Activated CD4-positive, alpha-beta T cell treated with anti-CD3 and anti-CD28 coated beads, Interleukin-2, amount 10 ng/mL, durations not matched to agents 7 days and 5 days (primary cell): ENCODE measurements at places on chromosomes 6 and 20. TPM values are rescaled to one million over a fixed set of nuclear protein-coding genes. Genes with fewer than 3 reads are reported as not detected.

GRCh38 chr6:118408863-118409262 lies 139.2 kb upstream of the PLN start:
- H3K36me3 ChIP-seq = no peaks in the 10 kb centered on the region
- no peak overlapping the region for H3K27ac ChIP-seq
- no peak overlapping the region for H3K4me3 ChIP-seq
- H3K27me3 ChIP-seq = no peaks in the 10 kb centered on the region
- no peak for DNase-seq
- H3K4me1 ChIP-seq = no peaks in the 10 kb centered on the region

- DNase-seq = no peak
- no peaks in the 10 kb centered on the region for H3K27me3 ChIP-seq
- peak overlapping the region; percentile 98 for H3K27ac ChIP-seq
- H3K4me3 ChIP-seq = peak overlapping the region; percentile 93
- peaks cover 24% of the 10 kb centered on the region for H3K4me1 ChIP-seq
Measured at GRCh38 chr6:45377043-45377553, 636 bp downstream of the SUPT3H start.

DNA sequence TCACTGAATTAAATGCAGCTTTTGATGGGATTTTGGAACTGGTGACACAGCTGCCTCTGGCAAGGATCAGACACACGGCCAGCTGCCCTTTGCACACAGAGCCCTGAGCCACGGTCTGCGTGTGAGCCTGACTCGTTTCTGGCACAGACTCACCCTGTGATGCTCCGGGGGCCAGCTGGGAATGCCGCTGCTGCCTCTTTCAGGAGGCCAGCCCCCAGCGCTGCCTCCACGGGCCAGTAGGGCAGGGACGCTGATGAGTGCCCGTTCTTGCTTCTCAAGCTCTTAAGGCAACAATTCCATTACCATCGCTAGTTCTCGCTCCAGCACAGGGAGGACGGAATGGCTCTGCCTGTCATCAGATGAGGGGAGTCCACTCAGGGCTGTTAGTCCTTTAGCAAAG lies 61.6 kb downstream of the IRF4 start:
- H3K27ac ChIP-seq = no peak overlapping the region
- no peak for DNase-seq
- peaks cover 33% of the 10 kb centered on the region for H3K4me1 ChIP-seq
- peaks cover 14% of the 10 kb centered on the region for H3K36me3 ChIP-seq
- no peaks in the 10 kb centered on the region for H3K27me3 ChIP-seq

- peak overlapping the region; percentile 81 for H3K4me3 ChIP-seq
- H3K4me1 ChIP-seq = peaks cover 43% of the 10 kb centered on the region
- no peak for DNase-seq
- H3K27ac ChIP-seq = no peak overlapping the region
- peaks cover 70% of the 10 kb centered on the region for H3K27me3 ChIP-seq
- H3K36me3 ChIP-seq = no peaks in the 10 kb centered on the region
Measured at GRCh38 chr6:149942461-149942829, 631 bp downstream of the ULBP2 start.

The TRIM31 gene
- total RNA-seq = not detected

The BANF2 gene
- not detected for total RNA-seq
